Lung microvascular endothelial cell (primary cell): ENCODE measurements at places on chromosomes 12 and 14. TPM values are rescaled to one million over a fixed set of nuclear protein-coding genes. Genes with fewer than 3 reads are reported as not detected.

DNA sequence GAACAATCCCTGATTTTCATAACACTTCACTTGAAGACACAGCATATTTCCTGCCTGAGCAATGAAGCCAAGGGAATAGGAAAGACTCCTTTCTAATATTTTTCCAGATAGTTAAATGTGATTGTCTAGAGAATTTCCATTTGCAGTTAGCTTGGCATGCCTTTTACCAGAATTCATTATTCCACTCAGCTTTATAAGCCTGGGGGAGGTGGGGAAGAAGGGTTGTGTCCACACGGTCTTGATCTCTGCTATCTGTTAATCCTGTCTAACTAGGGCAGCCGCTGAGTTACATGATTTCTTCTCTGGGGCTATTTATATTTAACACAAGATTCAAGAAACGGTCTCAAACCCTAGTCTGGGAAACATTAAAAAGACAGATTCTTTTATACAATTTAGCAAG, 146.6 kb upstream of the FSCB start:
- no peak for DNase-seq

DNA sequence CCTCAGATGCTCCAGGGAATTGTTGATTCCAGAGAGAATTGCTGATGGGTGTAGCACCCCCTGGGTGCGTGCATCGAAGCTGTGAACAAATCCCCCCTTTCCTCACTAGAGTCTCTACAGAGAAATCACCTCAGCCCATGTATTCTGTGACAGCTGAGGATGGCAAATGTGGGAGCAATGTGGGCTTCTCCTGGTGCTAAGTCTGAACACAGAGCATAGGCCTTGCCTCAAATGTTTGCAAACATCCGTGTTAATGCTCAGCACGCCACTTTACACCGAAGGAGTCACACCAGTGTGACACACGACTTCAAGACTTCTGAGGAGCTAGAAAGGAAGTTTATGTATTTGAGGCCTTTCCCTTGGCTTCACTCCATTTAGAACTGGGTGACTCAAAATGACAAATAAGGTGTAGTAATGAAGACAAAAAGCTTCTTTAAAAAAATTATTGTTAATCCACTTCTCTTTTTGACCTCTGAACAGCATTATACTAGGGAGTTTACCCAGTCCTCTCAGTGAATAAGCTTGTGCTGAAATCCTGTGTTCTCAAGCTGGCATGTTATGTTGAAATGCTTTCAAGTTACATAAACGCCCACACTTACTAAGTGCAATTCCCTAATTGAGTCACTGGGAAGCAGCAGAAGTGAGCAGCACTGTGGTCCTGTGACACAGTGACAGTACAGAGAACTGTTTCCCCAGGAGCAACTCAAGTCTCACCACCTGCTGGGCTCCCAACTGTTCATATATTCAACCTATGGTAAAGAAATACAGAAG, 92.9 kb downstream of the FAR2 start:
- DNase-seq = peak; percentile 49

DNA sequence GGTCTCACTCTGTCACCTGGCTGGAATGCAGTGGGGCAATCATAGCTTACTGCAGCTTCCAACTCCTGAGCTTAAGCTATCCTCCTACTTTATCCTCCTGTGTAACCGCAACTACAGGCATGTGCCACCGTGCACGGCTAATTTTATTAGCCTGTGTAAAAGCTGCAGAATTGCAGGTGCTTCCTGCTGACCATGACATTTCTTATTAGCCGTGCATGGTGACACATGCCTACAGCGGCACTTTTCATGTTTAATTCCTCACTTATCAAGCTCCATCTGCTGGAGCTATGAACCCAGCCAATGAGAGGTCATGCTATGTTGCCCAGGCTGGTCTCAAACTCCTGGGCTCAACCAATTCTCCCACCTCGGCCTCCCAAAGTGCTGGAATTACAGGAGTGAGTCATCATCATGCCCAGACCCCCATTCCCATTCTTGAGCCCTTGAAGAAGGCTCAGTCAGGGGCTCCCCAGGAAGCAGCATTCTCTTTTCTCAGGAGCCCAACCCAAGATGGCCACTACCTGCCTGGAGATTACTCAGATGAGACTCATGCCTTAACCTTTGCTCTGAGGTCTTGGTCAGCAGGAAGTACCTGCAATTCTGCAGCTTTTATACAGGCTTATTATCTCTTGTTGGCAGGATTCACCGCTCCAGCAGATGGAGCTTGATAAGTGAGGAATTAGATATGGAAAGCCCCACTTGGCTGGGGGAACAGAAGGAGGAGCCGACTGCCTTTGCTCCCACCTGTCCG, 503.2 kb downstream of the MED13L start:
- no peak for DNase-seq

GRCh38 chr14:35944847-35945246, 118.7 kb downstream of the BRMS1L start:
- no peak for DNase-seq

DNA sequence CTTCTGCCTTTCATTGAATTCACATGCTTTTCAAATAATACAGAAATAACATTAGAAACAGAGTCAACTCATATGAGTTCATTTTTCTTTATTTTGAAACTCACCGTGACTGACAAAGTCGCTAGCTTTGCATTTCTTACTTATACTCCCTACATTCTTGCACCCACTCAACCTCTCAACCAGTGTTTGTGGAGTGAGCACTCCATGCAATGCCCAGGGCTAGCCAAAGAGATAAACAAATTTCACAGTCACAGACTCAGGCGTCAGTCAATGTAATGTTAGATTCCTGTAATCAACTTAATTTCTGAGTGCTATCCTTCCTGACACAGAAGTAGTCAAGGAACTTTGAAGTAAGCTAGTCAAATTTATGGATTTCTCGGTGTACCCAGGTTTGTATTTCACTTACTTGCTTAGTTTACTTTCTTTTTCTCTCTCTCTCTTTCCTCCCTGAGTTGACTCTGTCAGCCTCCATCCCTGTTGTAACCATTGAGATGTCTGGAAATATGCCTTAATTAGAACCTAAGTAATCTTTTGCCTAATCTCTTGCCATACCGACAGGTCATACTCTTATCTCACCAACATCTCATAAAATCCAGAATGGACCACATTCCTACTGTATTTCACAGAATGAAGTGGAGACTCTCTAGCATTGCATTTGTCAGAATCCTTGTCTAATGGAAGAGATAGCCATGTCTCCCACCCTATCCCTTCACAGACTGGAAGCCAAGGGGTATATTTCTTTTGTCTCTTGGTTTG, 413.0 kb downstream of the AEBP2 start:
- DNase-seq = no peak

GRCh38 chr12:123102781-123103503, 47.9 kb downstream of the PITPNM2 start:
- no peak for DNase-seq

DNA sequence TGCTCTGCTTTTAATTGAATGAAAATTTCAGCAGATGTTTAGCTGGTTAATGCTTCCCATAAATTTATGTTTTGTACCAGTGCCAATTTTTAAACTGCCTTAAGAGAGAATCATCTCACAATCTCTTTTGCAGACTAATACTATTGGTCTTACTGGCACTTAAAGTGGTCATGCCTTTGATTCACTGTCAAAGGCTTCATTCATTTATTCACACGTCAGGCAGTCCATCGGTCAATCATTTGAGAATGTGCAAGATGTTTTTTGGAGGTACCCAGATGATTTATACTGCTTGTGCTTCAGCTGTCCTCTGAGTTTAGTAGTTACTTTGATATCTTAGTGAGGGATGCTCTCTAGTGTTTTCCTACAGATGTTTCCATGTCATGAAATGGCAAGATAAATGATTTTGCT, 83.4 kb downstream of the NAV3 start:
- DNase-seq = no peak

DNA sequence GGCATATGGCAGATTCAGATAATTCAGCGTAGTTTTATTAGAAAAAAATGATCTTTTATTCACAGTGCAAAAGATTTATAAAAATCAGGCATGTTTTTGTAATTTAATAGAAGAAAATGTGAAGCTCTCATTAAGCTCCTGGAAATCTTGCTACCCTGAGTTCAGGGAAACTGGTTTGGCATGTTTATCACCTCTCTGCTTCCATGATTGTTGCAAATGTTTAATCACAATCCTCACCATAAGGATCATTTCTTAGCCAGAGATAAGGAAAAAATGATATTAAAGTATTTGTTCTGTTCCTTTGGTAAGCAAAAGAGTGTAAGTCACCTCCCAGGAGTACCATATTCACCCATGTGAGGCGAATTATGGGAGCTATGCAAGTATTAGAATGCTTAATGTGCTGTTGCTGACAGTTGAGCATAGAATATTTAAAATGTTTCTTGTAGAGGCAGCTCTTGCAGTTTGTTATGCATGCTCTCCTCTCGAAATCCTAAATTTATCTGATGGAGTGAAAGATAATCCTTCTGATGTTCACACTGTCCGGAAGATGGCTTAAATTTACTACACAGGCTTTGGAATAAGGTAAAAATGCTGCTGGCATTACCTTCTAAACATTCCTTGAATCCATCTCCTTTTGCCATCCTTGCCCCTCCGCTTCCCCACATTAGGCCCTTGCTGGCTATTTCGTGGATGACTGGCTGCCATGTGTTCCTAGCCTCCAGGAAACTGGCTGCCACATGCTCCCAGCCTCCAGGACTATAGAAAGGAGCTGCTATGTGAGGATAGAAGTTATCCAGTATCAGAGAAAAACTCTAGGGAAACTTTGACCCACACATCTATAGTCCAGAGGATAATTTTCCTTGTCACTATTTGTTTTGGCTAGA, 115.8 kb upstream of the CCDC198 start:
- no peak for DNase-seq

- DNase-seq = no peak
Measured at GRCh38 chr14:75001899-75002298, 822 bp upstream of the EIF2B2 start.

DNA sequence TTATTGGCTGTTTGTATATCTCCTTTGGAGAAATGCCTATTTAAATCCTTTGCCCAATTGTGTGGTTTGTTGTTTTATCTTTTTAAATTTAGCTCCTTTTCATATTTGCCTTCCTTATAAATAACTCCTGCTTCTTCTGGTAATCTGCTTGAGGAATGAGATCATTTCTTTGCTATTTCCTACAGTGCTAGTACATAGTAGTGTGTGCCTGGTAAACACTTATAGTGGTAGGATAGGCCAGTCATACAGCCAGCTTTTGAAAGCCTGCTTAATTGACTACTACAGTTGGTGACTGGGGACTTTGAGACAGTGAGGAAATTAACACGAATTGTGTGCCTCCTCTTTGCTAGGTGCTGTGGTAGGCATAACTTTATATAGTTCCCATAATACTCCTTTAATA, 68.7 kb downstream of the BORCS5 start:
- no peak for DNase-seq

GRCh38 chr14:59728304-59728703, 142.3 kb downstream of the RTN1 start:
- DNase-seq = no peak

- DNase-seq = no peak
Measured at GRCh38 chr14:39859314-39859713, 427.1 kb upstream of the FBXO33 start.

- no peak for DNase-seq
Measured at GRCh38 chr14:51334566-51334965, 94.5 kb downstream of the TMX1 start.

GRCh38 chr12:120719072-120719471, 6.6 kb upstream of the ACADS start:
- no peak for DNase-seq

GRCh38 chr14:21557084-21557901, 22.6 kb downstream of the OR10G3 start:
- DNase-seq = peak; percentile 82

GRCh38 chr14:72812292-72812851, 81.5 kb downstream of the DPF3 start:
- DNase-seq = no peak

DNA sequence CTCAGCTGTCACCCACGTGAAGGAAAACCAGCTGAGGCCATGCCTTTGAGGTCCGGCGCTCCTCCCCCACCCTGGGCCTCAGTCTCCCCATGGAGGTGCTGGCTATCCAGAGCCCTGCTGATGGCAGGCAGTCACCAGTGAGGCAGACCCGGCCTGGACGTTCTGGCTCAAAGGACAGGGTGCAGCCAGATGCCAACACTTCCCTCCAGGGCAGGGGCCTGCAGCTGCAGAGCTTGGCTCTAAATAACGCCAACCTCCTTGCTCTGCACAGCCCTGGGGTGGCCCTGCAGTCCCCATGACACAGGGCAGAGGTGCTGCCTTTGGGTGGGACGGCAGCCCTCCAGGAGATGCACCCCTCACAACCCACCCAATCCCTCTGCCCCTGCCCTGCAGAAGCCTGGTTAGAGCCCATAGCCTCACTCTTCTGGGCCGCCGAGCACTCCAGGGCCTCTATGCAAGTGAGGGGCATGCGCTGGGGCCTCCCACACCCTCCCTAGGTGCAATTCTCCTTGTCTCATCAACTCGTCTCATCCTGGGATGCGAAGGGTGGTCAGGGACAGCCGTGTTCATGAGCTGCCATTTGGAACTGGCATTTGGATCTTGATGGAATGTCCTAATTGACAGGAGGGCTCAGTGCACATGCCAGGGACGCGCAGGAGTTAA, 30.4 kb downstream of the CCDC85C start:
- no peak for DNase-seq

- peak; percentile 72 for DNase-seq
Measured at GRCh38 chr12:10213168-10214135, 775 bp downstream of the GABARAPL1 start.

GRCh38 chr12:94103986-94104385, 44.4 kb upstream of the PLXNC1 start:
- no peak for DNase-seq

DNA sequence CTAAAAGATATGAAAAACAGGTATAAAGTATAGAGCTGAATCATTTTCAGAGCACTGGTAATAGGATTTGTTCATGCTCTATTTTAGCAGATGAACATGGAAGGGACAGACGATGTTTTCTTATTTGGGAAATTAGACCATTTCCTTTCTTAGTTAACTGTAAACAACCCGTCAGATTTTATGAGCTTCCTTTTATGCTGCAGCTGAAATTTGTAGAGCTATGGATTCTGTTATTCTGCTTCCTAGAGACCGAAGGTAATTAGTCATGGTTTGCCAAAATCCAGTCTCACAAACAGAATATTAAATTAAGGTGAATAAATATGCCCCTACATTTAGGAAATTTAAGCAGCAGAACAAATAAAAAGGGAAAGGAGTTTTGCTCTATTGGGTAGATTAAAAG, 180.2 kb upstream of the SYT1 start:
- DNase-seq = no peak

DNA sequence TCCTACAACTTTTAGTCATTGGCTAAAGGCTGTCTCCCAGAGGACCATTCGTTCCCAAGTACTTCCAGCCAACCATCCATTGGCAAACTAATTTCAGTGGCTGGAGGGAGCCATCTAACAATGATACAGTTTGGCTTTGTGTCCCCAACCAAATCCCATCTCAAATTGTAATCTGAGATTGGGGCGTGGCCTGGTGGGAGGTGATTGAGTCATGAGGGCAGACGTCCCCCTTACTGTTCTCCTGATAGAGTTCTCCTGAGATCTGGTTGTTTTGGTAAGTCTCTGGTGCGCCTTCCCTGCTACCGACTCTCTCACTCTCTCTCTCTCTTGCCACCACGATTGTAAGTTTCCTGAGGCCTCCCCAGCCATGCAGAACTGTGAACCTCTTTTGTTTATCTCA, 99.7 kb upstream of the FUT8 start:
- DNase-seq = no peak

ALX1 gene
- total RNA-seq = under 0.01 TPM in 1 of 2 replicates, not detected in the other

AQP6 gene
- total RNA-seq = not detected in 2 replicates

TOMM20L gene
- not detected in 2 replicates for total RNA-seq

NTF3 gene
- total RNA-seq = under 0.01 and 0.20 TPM in 2 replicates

SAMD15 gene
- total RNA-seq = 0.40 and 0.44 TPM in 2 replicates

HSPA2 gene
- 1.7 and 3.0 TPM in 2 replicates for total RNA-seq

HSPB8 gene
- total RNA-seq = 1.4 and 2.2 TPM in 2 replicates

TAS2R43 gene
- total RNA-seq = 0.65 and 0.99 TPM in 2 replicates

ASIC1 gene
- total RNA-seq = under 0.01 TPM in 1 of 2 replicates, not detected in the other

PTGDR gene
- not detected in 2 replicates for total RNA-seq

GNS gene
- total RNA-seq = 175 and 226 TPM in 2 replicates

ABCC9 gene
- total RNA-seq = under 0.01 TPM in 2 replicates

RFX4 gene
- total RNA-seq = not detected in 2 replicates
